NCI-H1436 treated with DMSO at 0.1 percent for 48 hours (cell line): ENCODE measurements at places on chromosomes 16 and 17.

- no peak for DNase-seq
Measured at GRCh38 chr16:9286930-9287329, 195.5 kb downstream of the HAPSTR1 start.

DNA sequence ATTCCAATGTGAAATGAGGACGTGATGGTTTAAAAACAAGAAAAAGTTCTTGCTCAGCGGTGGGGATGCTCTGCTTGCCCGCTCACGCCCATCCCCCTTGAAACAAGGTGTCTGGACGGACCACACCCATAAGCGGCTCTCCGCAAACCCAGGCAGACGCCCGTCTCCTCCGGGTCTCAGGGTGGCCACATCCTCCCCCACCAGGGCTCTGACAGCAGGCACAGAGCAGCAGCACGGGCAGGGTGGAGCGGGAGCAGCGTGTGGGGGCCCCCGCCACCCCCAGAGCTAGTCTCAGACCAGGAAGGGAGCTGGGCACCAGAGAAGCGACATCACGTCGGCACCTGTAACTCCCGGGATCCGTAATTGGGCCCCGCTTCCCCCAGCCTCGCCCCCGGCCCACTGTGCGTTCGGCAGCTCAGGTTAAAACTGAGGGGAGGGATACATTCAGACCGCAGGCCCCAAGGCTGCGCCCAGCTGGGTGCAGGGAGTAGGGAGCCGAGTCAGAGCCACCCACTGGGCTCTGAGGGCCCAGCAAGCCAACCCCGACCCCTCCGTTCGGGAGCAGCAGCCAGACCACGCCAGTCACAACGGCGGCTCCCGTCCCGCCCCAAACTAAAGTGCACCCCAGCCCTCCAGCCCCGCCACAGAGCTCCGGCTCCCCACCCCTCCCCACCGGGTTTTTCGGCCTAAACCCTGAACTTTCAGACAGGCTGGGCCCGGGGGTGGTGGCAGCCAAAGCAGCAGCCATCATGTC lies 22.0 kb downstream of the CLUH start:
- no peak for DNase-seq

DNA sequence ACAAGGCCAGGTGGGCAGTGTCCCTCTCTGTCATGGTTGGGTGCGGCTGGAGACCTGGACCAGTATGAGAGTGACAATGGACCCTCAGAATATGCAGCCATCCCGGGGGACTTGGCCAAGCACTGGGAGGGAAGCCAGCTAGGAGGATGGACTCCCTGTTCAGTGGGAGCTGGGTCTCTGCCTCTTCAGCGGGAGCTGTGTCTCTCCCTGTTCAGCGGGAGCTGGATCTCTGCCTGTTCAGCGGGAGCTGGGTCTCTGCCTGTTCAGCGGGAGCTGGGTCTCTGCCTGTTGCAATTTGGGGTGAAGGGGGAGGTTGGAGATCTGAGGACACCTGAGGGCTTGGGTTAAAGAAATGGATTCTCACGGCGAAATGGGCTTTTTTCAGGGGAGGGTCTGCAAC lies 3.8 kb upstream of the PRSS33 start:
- no peak for DNase-seq

DNA sequence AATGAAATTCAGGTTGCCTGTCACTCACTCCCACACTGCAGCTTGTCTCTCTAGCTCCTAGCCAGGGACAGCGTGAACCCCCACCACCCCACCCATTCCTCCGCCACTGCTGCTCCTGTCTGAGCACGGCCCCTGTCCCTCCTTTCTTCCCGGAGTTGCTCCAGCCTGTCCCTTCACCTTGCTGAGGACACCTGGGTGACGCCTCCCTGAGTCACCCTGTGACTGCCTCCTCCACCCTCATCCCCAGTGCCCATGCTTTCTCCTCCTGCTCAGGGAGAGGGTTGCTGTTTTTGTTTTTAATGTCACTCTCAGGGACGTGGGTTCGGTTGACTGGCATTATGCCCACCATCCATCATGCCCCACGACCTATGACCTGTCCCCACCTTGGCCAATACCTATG lies 25.8 kb upstream of the NAT9 start:
- DNase-seq: no peak
